ENCODE measurements at places on chromosomes 7 and 10. TPM values are rescaled to one million over a fixed set of nuclear protein-coding genes. Genes with fewer than 3 reads are reported as not detected.

- H3K36me3 ChIP-seq: no peaks in the 10 kb centered on the region
- no peaks in the 10 kb centered on the region for H3K4me1 ChIP-seq
- no peak for DNase-seq
- H3K4me3 ChIP-seq: no peak overlapping the region
- H3K27me3 ChIP-seq: no peaks in the 10 kb centered on the region
Measured at GRCh38 chr7:65422670-65423069, 49.0 kb downstream of the ZNF92 start.

DNA sequence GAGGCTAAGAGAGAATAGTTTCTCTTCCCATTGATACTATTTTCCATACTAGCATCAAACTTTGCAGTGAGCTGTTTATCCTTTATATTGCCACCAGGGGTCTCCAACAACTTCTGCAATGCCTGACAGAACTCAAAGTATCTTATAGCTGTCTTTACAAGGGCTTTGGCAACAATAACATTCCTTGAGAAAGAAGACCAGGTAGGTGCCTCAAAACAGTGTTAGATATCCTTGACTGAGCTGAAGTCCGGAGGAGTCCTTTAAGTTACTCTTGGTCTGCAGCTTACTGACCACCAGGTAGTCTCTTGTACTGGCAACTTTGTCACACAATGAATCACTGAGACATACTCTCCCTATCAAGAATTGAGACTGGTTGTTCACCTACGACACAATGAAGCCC is 30.0 kb upstream of the TES start:
- H3K4me3 ChIP-seq: no peak overlapping the region
- peaks cover 3% of the 10 kb centered on the region for H3K4me1 ChIP-seq
- no peaks in the 10 kb centered on the region for H3K27me3 ChIP-seq
- no peak overlapping the region for H3K27ac ChIP-seq
- peak; percentile 17 for DNase-seq

- no peaks in the 10 kb centered on the region for H3K36me3 ChIP-seq
- no peak overlapping the region for H3K27ac ChIP-seq
- H3K4me1 ChIP-seq: no peaks in the 10 kb centered on the region
Measured at GRCh38 chr7:34070511-34071323, 165.4 kb downstream of the BMPER start.

- no peak for DNase-seq
- no peak overlapping the region for H3K27ac ChIP-seq
- no peaks in the 10 kb centered on the region for H3K27me3 ChIP-seq
- H3K4me1 ChIP-seq: peaks cover 8% of the 10 kb centered on the region
- no peaks in the 10 kb centered on the region for H3K36me3 ChIP-seq
Measured at GRCh38 chr7:157429680-157430224, 92.9 kb downstream of the DNAJB6 start.

DNA sequence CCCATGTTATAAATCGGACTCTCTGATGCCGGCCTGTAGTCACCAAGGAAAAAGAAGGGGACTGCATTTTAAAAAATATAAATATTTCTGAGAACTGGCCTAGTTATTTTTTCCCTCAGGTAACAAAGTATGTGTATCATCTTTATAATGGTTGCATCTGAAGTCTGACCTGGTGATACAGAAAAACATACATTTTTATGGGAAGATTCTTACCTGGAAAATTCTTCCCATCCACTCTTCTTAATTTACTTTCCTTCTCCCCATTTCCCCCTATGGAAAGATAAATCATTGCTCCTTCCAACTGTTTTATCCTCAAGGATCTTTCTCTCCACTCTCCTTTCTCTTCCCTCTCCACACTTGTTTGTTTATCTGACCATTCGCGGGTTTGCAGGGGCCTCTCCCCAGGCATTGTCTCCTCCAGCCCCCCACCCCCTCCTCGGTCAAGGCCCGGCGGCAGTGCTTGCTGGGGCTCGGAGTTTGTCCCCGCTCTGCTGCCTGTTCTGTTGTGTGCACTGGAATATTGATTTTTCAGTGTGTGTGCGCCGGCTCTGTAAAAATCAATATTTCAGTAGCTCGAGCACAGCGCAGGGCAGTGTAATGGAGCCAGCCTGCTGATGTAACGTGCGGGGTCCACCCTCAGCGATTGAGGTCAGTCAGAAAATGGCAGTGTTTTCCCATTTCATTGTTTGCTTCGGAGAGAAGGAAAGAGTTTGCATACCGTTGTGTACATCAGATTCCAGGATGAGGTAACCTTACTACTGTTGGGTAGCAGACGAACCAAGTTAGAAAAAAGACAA is 199.5 kb upstream of the NFE2L3 start:
- DNase-seq: no peak
- H3K4me1 ChIP-seq: peaks cover 21% of the 10 kb centered on the region
- H3K4me3 ChIP-seq: no peak overlapping the region
- no peaks in the 10 kb centered on the region for H3K27me3 ChIP-seq

DNA sequence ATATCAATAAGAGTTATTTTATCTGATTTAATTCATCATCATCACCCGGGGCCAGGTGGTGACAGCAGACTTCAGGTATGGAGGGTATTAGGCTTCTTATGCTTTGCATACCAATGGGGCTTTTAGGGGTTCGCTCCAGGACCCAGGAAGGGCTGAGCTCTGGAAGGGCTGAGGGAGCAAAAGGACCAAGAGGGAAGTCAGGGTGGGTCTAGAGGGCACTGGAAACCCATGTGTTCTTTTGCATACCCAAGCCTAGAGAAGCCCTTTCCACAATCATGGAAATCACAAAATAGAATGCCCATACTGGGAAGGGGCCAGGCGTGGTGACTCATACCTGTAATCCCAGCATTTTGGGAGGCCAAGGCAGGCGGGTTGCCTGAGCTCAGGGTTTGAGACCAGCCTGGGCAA is 30.9 kb upstream of the VCL start:
- H3K4me3 ChIP-seq: no peak overlapping the region
- H3K36me3 ChIP-seq: no peaks in the 10 kb centered on the region
- no peak for DNase-seq
- H3K27ac ChIP-seq: no peak overlapping the region
- H3K4me1 ChIP-seq: no peaks in the 10 kb centered on the region

DNA sequence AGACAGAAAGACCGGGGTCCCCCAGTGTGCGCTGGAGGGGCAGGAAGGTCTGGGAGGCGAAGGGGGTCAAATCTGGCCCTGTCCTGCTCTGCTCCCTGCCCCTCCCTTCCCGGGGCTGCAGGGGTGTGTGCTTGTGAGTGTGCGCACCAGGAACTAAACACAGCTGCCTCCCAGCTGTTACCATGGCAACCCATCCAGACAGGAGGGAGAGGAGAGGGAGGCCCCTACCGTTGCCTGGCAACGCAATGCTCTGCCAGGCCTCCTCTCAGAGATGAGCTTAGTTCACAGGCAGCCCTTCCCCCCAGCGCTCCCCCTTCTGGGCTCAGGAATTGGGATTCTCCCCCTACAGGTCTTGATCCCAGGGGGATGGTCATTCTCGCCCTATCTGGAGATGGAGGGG is 6.1 kb downstream of the NYAP1 start:
- H3K27ac ChIP-seq: no peak overlapping the region
- DNase-seq: no peak
- peaks cover 13% of the 10 kb centered on the region for H3K4me1 ChIP-seq
- H3K36me3 ChIP-seq: no peaks in the 10 kb centered on the region
- no peak overlapping the region for H3K4me3 ChIP-seq

GRCh38 chr10:78764436-78764835 is 304.3 kb upstream of the ZMIZ1 start:
- H3K4me1 ChIP-seq: no peaks in the 10 kb centered on the region
- DNase-seq: no peak
- no peak overlapping the region for H3K4me3 ChIP-seq
- H3K36me3 ChIP-seq: no peaks in the 10 kb centered on the region

ARHGAP21 gene
- 53.0 TPM for total RNA-seq

CCDC146 gene
- 20.1 TPM for total RNA-seq

All from CD4-positive, CD25-positive, alpha-beta regulatory T cell (primary cell).